ENCODE measurements at places on chromosomes 13 and 19.

GRCh38 chr19:17311455-17312188, 2.3 kb downstream of the DDA1 start:
- DNase-seq: no peak

DNA sequence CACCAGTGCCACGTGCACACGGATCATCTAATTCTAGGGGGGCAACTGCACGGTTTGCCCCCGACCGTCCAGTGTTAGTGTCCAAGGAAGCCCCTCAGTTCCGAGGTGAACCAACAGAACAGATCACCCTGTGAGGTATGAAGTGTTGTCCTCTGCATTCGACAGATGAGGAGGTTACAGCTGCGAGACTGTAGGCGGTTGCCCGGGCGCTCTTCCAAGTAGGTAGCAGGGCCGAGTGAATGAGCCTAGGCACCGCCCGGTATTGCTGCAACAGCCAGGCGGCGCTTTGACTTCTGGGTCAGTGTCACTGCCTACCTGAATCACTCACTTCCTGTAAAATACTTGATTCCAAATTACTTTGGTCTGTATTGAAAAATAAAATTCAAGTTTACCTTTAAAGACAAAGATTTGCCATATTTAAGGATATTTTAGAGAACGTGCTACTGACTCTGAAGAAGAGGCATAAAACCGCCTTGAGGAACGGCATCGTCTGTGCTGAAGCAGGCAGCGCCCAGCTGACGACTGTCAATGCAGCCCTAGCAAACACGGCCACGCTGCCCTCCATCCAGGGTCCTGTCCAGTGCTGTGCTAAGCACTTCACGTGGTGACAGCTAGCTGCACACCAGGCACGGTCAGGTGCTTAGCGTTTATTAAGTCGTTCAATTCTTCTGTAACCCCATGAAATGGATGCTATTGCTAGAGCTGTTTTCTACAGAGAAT, 19.3 kb upstream of the RASA3 start:
- DNase-seq: peak; percentile 67

DNA sequence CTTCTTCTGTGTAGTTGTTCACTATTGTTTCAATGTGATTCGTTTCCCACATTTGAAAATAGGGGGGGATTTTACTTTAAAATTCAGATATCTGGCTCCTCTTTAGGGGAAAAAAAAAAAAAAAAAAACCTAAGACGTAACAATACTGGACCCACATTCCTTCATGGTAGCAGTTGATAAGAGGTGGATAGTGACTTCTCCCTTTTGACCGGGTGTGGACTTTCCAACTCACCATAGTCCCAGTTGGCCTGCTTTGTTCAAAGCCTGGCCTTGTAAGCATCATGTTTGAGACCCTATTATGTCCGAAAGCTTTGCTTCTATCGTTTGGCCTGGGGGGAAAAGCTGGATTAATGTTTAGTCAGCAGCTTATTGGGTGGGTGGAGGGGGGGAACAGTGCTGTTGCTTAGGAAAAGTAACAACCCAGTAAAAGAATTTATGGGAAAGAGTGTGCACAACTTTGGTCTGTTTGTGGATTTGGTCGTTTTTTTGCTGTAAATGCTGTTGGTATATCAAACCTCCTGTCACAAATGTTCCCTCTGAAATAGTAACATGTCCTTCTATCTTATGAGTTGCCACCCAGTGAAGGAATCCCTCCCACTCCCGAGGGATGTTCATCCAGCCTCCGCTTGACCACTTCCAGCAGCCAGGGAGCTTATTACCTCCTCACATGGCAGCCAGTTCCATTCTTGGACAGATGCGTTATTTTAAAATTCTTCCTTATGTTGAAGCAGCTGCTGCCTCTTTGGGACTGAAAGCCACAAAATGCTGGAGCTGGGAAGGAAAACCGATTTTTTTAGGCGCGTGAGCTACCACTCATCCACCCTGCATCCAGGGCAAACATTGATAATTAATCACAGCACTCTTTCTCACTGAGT, 10.4 kb downstream of the SAMD4B start:
- DNase-seq: no peak

GRCh38 chr19:4098493-4098892, 25.4 kb downstream of the MAP2K2 start:
- no peak for DNase-seq

DNA sequence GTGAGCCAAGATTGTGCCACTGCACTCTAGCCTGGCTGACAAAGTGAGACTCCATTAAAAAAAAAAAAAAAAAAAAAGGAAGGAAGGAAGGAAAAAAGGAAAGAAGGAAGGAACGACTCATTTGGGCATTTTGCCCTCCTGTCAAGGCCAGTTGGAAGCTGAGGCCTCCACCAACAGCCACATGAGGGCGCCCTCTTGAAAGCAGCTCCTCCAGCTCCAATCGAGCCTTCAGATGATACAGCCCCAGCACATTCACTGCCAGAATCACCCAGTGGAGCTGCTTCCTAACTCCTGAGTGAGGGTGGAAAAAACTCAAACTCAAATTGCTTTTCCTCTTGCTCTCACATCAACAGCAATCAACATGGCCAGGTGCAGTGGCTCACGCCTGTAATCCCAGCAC, 40.9 kb downstream of the GNG7 start:
- DNase-seq: no peak

- DNase-seq: no peak
These were observed 52.2 kb downstream of the MBD3L1 start for GRCh38 chr19:8884416-8884815.

GRCh38 chr13:31824705-31825517, 85.6 kb downstream of the RXFP2 start:
- no peak for DNase-seq

- no peak for DNase-seq
These were observed 556.2 kb downstream of the KCTD12 start for GRCh38 chr13:76329866-76330580.

DNA sequence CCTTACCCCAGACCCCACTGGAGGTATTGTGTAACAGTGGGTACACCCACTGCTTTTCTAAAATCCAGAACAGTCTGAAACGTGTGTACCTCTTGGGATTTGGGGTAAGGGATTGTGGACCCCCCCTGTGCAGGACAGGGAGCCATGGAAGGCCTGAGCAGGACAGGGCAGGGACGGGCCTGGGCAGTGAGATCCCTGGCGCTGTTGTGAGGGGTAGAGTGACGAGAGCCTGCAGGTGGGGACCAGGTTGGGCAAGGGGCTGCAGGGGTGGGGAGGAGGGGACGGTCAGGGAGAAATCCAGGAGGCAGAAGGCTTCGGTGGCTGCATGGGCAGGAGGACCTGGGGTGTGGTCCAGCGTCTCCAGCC, 28.6 kb downstream of the CNFN start:
- no peak for DNase-seq

DNA sequence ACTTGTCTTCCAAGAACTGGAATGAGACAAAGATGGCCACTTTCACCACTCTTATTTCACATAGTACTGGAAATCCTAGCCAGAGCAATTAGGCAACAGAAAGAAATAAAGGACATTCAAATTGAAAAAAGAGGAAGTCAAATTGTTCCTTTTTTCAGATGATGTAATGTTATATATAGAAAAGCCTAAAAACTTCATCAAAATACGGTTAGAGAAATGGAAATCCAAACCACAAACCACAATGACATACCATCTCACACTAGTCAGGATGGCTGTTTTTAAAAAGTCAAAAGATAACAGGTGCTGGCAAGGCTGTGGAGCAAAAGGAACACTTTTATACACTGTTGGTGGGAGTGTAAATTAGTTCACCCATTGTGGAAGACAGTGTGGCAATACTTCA, 113.3 kb upstream of the SPRY2 start:
- DNase-seq: no peak

DNA sequence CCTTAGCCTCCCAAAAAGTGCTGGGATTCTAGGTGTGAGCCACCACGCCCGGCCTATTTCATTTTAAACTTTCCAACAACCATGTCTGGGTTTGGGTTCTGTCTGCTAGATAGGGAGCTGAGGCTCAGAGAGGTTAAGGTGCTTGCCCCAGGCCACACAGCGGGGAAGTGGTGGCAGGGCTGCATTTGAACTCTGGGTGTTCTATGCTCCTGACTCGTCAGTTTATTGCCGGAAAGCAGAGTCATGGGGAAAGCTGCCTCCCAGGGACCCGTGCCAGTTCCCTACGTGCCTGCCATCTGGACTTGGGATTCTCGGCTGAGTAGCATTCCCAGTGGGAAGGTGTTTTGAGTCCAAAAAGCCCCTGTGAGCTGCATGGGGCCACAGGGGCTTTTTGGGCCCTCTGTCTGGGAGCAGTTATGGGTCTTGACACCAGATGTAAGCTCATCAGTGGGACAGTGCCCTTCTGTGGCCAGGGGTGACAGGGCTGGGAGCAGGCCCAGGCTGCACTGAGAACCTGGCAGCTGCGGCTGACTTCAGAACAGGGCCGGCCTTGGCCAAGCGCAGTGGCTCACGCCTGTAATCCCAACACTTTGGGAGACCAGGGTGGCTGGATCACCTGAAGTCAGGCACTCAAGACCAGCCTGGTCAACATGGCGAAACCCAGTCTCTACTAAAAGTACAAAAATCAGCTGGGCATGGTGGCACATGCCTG, 10.9 kb downstream of the RFX1 start:
- DNase-seq: peak; percentile 68

DNA sequence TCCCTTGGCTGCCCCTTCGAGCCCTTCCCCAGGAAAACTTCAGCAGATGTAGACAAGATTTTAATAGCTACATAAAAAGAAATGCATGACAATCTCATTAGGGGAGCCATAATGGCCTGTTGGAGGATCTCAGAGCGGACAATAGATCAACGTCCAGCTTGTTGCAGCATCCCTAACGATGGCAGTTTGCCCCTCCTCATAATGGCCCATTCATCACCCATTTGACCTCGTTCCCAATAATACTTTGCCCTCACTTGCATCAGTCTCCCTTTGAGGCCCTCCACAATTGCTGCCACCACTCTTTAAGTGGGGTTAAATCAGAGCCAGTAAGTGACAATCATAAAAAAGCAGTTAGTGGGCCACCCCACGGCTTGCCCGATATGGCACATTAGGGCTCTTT, 84.7 kb upstream of the PCDH8 start:
- DNase-seq: no peak

DNA sequence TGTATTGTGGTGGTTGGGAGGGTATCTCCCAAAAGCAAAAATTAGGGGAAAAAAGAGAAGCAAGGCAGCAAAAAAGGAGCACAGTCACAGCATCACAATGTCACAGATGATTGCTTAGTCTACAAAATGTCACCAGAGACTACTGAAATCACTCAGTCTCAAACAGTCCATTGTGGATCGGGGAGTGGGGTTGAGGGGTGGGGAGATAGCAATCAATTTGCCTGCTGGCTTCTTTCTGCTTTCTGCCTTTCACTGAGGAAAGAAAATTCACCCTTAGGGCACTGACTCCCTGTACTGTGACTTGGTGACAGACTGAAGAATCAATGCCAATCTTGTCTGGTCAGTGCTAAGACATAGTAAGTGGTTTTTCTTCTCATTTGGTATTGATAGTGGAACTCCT, 2127.1 kb upstream of the PCDH20 start:
- no peak for DNase-seq

- DNase-seq: no peak
These were observed 9.5 kb downstream of the GPR32 start for GRCh38 chr19:50779504-50780457.

GRCh38 chr19:54403054-54403453, 12.2 kb upstream of the TTYH1 start:
- DNase-seq: no peak

DNA sequence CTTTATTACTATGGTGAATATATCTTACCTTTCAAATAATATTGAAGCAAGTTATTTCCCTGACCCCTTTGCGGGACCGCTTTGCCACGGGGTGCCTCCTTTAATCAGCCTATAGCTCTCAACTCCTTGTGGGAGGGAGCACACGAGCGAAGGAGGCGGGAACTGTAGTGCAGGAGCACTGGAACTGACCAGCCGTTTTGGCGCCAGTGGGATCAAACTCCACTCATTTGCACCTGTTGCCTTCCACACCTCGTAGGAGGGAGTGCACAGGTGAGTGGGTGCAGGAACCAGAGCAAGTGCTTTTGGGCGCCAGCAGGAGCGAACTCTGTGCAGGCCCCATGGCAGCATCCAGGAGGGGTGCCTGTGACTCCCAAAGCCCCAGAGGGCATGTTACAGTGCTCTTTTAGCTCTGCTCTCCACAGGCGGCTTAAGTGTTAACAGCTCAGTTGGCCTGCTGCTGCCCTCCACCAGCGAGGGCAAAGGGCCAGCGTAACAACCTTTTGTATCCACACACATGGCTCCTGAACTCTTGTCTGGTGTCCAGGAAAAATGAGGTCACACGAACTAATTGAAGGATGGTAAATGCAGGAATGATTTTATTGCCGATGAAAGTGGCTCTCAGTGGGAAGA, 206.9 kb downstream of the GGACT start:
- no peak for DNase-seq

GRCh38 chr19:5001615-5002014, 32.7 kb downstream of the KDM4B start:
- peak; percentile 4 for DNase-seq

DNA sequence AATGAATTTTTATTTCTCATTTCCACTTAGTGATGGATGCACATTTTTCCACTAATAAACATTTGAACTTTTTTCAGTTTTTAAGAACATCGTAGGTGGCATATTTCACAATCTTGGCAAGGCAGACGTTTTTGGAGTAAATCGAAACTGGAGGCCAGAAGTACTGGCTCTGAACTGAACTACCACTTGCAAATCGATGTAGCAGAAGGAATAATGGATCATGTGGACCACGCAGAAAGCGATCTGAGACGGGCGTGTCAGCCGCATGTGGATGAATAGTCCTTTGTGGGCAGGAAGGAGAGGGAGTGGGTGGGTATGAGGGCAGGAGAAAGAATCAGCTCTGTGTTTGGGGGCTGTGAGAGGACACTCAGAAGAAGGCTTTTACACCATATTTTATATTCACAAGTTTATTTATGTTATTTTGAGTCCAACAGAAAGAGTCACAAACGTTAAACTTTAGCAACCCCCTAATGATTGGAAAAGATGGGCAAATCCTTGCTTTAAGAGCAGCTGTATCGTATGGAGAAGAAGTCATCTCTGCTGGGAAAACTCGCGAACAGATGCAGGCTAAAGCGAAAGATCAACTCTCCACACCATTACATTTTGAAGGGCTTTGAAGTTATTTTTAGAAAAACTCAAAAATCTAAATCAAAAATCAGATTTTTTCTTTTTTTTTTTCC, 90.5 kb downstream of the COL4A2 start:
- no peak for DNase-seq

DNA sequence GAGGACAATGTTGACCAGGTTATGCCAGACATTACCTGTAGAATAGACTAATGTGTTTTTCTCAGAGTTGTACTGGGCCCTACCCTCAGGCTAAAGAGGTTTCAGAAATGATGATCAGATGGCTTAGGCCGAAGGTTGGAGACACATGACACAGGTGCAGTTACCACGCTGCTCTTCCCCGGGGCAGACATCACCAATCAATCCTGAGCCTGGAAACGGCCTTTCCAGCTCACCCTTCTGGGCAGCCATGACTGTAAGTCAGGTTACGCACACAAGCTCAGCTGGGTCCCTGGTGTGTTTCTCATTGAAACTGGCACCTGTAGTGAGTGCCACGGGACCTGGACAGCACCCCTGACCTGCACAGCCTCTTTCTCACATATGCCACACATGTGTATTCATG, 299.3 kb downstream of the UQCRFS1 start:
- DNase-seq: no peak

- no peak for DNase-seq
These were observed 86.7 kb upstream of the TPP2 start for GRCh38 chr13:102510072-102510471.

- DNase-seq: peak; percentile 37
These were observed 77.9 kb downstream of the CACNA1A start for GRCh38 chr19:13428352-13428751.

Measured in NCI-H1694 treated with DMSO at 0.1 percent for 48 hours (cell line).